Activated T-cell treated with anti-CD3 and anti-CD28 coated beads for 4 hours (primary cell): ENCODE measurements at places on chromosomes 7 and 10.
A peak's percentile ranks its signal among the peaks of the same experiment; 100 is the strongest.

DNA sequence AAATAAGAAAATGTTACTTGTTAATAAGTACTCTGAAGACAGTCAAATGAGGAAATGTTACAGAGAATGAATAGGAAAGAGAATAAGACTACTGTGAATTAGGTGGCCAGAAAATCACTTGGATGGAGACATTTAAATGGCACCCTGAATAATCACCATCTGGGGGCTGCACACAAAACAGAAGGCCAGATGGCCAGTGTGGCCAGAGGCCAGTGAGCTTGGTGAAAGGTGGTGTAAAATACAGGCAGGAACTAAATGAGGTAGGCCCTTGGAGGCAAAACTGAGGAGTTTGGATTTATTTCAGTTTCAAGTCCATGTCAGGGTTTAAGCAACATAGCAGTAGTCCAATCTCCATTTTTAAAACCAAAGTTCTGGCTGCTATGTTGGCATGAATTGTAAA is 126.7 kb downstream of the TSPAN12 start:
- no peak for DNase-seq

DNA sequence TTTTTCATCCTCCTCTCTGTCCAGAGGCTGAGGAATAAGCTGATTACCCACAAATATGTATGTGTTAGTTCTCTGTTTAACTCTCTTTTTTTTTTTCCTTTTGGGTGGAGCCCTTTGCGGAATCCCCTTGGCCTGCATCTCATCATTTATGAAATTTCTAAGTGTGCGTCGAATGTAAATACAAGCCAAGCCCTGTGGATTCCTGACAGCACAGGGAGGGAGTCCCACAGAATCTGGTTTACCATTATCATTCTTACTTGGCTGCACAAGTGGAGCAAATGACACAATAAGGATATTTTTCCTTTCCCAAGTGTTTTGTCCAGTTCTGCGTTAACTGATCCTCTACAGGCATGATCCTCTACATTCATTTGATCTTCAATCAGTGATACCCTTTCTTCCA is 11.4 kb downstream of the STK31 start:
- DNase-seq: no peak

DNA sequence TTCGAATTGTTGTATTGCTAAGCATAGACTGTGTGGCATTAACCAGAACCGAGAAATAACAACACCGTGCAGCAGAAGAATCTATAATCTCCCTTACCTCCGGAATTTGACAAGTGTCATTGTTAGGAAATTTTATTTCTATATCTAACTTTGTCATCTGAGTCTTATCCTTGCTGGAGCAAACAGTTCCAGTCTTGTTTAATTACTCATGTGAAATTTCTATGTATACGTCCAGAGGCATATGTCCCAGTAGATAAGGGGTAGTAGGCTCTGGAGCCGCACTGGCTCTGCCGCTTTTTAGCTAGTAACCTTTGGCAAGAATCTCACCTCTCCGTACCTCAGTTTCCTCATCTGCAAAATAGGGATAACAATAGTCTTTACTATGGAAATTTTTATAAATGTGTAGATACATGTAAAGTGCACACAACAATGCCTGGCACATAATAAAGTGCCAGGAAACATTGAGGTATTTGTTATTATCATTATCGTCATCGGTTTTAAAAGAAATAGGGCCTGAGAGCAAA is 228.6 kb downstream of the VTI1A start:
- DNase-seq: no peak

GRCh38 chr10:100586959-100587358 is 51.2 kb downstream of the HIF1AN start:
- no peak for DNase-seq

- no peak for DNase-seq
These were observed 108.6 kb downstream of the NRCAM start for GRCh38 chr7:108347616-108348015.

DNA sequence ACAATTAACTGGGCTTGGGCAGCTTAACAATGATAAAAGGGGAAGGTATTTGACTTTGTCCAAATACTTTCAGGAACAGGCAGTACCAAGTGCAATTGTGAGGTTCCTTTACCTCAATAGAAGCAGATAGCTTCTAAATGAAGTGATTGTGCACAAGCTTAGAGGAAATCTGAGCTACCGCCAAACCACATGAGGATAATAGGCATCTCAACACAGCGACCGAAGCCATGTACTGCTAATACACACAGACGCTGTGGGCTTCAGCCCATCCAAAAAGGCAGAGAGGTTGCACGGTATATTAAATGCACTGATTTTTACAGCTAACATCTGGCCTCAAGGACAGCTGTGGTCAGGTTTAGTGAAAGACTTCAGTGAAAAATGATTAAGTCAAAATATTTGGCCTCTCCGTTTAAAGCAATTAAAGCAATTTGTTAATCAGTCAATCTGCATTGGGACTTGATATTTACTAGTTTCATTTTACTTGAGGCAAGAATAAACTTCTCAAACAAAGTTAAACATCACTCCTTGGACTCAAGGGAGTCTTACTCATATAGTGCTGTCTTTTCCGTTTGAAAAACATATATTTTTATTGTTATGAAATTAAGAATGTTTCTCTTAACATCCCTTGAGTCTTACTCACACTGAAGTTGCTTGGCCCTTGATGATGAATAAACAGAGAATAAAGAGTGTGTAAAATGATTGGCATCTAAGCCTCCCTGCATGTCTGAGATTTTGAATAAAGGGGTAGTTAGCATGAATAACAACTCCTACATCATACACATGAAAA is 306.3 kb downstream of the C7orf25 start:
- no peak for DNase-seq

GRCh38 chr10:86693721-86694369 is 25.5 kb downstream of the LDB3 start:
- DNase-seq: peak; percentile 19

GRCh38 chr7:117493460-117493859 is 13.6 kb downstream of the CFTR start:
- DNase-seq: no peak

DNA sequence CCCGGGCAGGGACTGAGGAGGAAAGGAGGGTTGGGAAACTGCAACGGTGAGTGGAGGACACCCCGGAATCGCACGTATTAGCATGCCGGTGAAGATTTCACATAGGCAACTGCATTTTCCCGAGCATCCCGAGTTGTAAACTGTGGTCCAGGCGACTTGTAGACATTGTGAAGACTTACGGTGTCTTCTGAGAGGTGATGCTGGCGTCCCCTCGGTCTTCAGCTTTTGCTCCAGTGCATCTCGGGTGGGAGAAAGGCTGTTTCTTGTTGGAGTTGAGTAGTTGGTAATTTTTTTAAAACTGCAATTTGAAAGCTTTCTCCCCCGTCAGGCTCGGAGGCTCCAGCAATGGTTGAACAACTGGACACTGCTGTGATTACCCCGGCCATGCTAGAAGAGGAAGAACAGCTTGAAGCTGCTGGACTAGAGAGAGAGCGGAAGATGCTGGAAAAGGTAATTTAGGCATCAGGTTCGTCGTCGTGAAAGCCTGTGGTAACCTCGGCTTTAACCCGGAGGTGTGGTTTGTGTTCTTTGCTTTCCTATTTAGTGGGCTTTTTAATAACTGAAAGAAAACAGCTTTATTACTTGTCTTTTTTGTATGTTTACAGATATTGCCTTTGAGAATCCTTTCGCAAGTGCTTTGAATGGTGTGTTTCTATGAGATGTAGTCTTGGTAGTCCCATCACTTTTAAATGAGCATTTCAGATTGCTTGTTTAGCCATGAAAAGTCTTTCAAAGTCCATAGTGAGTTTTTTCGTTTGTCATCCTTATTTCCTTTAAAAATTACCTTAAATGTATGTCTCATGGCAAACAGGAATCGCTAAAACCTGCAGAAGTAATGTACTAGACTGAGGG is 687 bp downstream of the HELLS start:
- peak; percentile 2 for DNase-seq

DNA sequence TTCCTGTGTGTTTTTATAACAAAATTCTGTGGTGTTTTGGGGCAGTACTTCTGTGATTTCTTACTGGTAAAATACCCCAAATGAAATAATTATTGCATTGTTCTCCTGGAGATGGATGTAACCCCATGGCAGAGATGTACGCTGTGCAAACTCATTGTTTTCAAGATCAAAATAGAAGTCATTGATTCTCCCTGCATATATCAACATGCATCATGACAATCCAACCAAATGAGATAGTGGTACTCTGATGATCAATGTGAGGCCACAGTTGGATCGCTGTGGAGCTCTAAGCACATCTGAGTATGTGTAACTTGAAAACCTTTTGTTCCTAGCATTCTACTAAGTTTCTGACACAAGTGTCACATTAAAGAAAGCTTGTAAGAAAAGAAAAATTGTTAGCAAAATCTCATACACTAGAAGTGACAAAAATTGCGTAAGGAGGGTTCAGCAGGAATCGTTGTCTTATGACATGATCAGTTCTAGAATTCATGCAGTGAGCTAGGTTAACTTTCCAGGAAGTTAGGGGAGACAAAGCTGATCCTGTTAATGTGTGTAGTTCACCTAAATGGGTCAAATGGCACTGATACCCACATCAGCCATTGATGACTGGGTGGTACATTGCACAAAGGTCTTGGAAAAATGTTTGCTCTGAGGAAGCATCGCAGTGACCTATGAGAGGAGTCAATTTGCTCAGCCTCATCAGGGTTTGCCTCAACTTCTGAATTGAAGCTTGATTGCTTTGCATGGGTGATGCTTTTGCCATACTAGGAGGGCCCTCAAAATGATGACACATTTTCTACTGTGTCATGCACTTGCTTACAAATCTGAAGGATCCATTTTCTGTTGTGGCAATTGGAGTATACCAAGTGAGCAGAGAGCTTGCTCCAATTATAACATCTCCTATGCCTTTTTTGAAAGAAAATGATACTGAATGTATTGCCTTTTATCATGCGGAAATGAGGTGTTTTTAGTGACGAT is 145.1 kb downstream of the PLXDC2 start:
- DNase-seq: no peak

- no peak for DNase-seq
These were observed 625.4 kb upstream of the POM121L12 start for GRCh38 chr7:52410032-52410431.

GRCh38 chr7:137094-137891 is 55.1 kb upstream of the FAM20C start:
- no peak for DNase-seq

GRCh38 chr7:108263425-108263824 is 133.3 kb upstream of the LAMB4 start:
- DNase-seq: no peak

DNA sequence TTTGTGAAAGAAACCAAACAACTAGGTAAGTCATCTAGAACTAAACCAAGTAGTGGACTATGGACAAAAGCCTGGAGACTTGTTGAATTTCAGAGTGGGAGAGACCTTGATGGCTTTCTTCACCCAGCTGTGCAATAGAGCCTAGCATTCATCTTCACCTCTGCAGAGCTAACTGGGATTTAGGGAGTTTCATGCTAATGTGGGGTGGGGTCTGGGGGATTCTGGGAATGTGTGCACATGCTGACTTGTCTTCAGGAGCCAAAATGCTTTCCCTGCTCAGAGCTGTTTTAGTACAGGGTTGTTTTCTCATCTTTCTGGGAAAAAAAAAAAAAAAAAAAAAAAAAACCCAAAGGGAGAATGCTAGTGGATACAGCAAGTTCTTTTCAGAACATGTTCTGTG is 81.3 kb upstream of the ARHGAP21 start:
- DNase-seq: no peak

GRCh38 chr10:80156216-80156615 is 23.7 kb downstream of the PLAC9 start:
- no peak for DNase-seq

GRCh38 chr10:101367569-101368453 is 13.8 kb downstream of the BTRC start:
- DNase-seq: no peak

- DNase-seq: no peak
These were observed 121.8 kb downstream of the ARID5B start for GRCh38 chr10:62023329-62023728.

DNA sequence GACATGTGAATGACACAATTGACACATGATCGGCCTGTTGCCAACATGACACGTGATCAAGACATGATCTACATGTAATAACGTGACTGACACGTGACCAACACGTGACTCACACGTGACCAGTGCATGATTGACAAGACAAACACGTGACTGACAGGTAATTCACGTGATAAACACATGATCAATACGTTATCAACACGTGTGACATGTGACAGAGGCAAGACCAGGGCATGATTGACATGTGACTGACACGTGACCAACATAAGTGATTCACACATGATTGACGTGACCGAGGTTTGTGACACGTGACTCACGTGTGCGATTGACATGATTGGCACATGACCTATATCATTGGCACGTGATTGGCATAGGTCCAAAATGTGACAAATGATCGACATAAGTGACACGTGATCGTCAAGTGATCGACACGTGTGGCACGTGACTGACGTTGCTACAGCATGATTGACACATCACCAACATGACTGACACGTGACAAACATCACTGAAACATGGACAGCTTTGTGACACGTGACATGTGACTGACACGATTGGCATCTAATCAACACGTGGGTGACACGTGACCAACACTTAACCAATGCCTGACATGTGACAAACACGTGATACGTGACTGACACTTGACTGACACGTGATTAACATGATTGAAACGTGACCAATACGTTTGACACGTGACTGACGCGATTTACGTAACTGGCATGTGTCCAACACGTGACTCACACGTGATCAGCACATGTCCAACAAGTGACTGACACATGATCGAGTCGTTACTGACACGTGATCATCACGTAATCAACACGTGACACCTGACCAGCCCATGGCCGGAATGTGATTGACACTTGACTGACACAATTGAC is 23.0 kb downstream of the CRPPA start:
- no peak for DNase-seq

GRCh38 chr10:19592276-19592675 is 224.0 kb upstream of the PLXDC2 start:
- DNase-seq: no peak

- no peak for DNase-seq
These were observed 4.5 kb downstream of the TMEM243 start for GRCh38 chr7:87215046-87215445.

GRCh38 chr7:65927489-65928448 is 54.2 kb downstream of the GUSB start:
- DNase-seq: no peak

- DNase-seq: no peak
These were observed 173.9 kb upstream of the ZMIZ1 start for GRCh38 chr10:78894841-78895195.

DNA sequence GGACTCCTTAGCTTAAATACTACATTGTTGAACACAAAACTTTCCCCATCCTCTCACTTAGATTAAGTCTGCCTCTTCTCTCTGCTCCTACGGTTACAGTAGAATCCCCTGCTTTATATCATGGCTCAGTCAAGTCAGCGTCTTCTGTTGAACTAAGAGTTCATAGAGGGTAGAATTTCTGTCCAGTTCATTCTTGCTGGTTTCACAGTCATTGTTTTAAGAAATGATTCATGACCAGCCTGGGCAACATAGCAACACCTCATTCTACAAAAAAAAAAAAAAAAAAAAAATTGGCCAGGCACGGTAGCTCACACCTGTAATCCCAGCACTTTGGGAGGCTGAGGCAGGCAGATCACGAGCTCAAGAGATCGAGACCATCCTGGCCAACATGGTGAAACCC is 3.7 kb upstream of the ZFYVE27 start:
- no peak for DNase-seq

DNA sequence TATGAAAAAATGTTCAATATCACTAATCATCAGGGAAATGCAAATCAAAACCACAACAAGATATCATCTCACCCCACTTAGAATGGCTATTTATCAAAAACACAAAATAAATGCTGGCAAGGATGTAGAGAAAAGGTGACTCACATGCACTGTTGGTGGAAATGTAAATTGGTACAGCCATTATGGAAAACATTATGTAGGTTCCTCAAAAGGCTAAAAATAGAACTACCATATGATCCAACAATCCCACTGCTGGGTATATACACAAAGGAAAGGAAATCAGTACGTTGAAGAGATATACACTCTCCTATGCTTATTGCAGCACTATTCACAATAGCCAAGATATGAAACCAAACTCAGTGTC is 50.2 kb downstream of the CDK1 start:
- no peak for DNase-seq
